Spinal cord (tissue), 10 donors: ENCODE measurements at places on chromosomes 5 and 9. TPM values are rescaled to one million over a fixed set of nuclear protein-coding genes. Genes with fewer than 3 reads are reported as not detected.

GRCh38 chr9:101421653-101422065 lies 13.9 kb downstream of the ALDOB start:
- DNase-seq = no peak

DNA sequence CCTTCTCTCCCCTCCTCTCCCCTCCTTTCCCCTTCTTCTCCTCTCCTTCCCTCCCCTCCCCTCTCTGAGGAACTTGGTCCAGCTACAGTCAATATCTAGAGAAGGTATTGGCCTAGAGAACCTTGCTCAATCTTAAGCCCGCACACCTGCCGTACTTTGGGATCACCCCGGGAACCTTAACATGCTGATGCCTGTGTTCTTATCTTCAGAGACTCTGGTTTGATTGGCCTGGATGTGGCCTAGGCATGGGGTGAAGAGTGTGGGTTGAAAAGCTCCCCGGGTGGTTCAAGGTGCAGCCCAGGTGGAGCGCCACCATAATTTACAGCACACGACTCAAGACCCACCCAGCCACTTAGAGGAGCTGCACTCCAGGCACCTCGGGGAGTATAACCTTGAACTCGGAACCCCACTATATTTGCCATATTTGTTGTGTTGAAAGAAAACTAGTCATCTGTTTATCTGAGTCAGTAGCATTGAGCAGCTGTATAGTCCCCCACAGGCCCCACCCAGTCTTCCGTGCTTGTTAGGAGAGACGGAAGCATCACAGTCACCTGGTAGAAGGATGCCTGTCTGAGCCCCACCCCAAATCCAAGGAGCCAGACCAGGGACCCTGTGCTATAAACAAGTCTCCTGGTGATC lies 14.4 kb upstream of the PHF19 start:
- DNase-seq = no peak

DNA sequence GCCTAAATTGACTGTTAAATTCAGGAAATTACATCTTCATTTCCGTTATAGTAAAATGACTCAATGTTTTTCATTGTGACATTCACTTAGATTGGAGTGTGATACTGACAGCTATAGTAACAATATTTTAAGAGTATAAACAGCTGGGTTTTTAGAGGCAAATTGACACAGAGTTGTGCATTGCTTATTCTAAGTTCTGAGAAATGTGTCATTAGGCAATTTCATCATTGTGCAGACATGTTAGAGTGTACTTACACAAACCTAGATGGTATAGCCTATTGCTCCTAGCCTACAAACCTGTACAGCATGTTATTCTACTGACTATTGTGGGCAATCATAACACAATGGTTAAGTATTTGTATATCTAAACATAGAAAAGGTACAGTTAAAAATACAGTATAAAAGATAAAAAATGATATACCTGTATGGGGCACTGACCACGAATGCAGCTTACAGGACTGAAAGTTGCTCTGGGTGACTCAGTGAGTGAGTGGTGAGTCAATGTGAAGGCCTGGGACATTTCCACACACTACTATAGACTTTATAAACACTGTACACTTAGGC lies 132.7 kb downstream of the PDE4D start:
- no peak for DNase-seq

GRCh38 chr9:131333771-131334628 lies 44.5 kb downstream of the PLPP7 start:
- no peak for DNase-seq

DNA sequence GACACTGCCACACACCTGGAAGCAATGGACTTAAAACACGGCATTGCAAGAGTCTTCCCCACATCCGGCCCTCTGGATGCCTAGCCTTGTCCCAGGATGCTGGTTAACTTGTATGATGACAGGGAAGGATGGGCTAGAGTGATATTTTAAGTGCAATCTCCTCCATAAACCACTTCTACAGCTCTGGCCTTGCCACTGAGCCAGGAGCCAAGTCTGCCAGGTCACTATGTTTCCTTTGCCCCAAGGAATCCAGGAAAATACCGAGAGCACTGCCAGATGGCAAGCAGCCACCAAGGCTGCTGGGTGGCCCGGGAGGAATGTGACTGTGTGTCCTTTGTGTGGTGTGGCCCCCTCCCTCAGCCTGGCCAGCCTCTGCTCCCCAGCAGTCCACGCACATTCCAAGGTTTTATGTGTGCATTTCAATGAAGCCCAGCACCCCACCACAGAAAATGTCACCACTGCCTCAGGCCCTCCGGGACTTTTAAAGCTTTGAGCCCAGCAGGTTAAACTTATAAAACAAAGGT lies 106.0 kb downstream of the FRMD3 start:
- DNase-seq = peak; percentile 28

- DNase-seq = no peak
These were observed 25.5 kb downstream of the CWC27 start for GRCh38 chr5:64794053-64794770.

GRCh38 chr5:111667128-111667736 lies 89.8 kb downstream of the NREP start:
- no peak for DNase-seq

DNA sequence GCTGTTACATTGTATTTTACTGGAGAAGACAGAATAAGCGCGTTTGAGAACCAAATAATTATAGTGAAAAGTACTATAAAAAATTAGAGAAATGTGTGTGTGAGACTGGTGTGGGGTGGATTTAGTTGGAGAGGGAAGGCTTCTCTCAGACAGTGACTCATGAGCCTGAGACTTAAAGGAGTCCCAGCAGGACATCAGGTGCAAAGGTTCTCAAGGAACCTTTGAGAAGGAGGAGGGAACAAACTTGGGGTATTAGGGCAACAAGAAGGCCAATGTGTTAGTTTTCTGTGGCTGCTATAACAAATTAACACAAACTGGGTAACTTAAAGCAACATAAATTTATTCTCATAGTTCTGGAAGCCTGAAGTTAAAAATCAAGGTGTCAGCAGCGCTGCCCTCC lies 4.9 kb downstream of the DDX4 start:
- no peak for DNase-seq

DNA sequence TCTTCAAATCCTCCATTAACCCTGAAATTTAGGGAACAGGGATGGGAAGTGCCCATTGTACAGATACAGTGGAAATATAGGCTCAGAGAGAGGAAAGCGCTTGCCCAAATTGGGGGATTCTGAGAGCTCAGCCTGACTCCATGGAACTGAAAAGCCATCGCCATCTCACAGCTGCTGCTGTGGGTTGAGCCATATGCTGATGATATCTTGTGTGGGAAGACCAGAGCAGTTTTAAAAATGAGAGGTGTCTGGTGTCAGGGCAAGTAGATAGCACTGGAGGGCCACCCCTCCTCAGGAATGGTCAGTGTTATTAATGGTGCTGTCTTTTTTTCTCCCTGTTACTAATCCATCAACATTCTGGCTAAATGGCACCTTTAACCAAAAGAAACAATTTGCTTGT lies 50.9 kb upstream of the C5orf58 start:
- DNase-seq = no peak

DNA sequence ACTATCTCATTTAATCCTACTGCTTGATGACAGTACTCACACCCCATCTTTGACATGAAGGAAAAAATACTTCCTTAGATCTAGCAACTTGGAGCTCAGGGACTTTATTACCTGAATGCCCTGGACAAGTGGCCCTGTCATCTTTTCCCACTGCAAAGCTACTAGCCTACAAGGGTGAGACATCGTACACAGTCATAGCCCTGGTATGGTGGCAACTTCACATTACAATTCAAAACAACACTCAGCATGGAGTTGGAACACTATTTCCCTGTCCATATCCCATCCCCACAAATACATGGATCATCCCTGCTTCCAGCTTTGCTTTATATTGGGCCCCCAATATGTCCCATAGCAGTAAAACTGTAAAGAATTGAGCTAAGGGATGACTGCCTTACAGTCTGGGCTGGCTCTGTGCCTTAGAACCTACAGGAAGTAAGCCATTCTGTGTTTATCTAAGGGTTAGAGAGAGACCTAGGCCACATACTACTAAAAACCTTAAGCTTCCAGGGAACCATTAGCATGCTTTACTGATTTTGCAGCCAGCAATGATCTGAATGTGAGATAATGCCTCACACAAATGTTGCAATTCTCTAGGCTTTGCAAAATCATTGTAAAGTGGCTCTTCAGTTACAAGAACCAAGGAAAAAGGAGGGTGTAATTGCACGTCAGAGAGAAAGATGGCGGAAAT lies 55.9 kb downstream of the OTULIN start:
- no peak for DNase-seq

GRCh38 chr9:105972466-105973204 lies 278.3 kb downstream of the TMEM38B start:
- no peak for DNase-seq

DNA sequence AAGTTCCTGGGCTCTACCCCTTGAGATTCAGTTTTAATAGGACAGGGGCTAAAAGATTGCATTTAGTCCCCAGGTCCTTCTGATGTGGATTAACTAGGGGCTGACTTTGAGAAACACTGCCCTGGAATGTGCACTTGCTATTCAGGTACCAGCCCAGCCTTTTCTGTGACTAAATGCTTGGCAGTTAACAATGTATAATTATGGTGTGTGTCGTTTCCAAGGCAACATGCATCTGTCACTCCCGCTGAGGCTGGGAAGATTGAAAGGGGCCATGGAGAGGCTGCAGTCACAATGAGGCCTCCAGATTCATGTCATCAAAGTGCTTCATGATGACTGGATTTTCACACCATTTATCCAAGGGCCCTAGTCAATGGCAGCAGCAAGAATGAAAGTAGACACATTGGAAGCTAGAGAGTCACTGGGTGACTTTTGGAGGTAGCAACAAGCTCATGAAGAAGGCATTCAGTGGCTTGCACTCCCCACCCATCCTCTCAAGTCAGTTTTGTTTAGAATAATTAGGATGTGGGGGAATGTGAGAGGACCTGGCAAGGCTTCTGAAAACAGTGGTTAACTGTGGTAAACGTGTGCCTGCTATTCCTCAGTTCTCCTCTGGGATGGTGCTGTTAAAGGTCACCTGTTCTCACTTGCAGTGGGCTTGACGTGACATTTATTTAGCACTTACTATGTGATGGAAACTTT lies 28.3 kb downstream of the RAI14 start:
- DNase-seq = peak; percentile 37

DNA sequence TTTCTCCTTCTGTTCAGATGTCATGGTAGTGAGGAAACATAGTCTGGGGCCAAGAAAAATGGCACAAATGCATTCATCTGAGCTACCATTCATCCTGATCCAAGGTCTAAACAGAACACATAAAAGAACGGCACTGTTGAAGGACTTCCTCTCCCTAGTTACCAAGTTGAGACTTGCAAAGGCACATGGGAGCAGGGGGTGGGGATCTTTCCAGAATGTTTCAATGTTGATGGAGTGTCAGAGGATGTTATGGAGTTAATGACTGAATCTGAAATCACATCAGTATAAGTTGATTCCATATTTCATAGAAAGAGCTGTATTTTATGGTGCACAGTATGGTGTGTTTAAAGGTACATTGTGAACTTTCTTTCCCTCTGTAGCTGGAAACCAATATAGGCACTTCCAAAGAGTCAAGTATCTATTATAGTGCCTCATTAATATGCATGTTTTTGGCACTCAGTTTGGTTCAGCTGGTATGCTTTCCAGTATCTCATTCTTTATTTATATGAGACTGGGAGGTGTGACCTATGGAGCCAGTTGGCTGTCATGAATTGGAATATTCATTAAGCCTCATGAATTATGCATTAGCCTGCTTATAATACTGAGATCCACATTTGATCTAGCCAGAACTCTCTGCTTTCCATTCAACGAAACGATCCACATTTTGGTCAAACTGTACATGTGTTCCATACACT lies 603.0 kb downstream of the NR2F1-AS1 start:
- peak; percentile 70 for DNase-seq

DNA sequence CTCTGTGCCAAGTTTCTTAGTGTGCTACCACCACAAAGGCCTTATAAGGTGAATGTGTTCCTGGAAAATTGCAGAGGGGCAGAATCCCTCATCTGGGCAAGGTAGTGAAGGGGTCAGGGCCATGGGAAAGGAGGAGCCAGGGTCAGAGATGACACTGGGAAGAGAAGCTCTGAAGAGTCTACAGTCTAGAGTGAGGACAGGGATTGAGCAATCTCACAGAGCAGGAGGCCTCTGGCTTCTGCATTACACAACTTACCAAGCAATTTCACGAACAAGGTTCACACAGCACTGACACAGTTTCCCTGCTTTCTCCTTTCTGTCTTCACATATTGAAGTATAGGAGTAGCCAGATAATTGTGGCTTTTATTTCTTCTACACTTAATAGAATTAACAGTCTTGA lies 24.5 kb upstream of the IDNK start:
- no peak for DNase-seq

GRCh38 chr9:90547896-90548295 lies 94.7 kb downstream of the DIRAS2 start:
- DNase-seq = no peak

DNA sequence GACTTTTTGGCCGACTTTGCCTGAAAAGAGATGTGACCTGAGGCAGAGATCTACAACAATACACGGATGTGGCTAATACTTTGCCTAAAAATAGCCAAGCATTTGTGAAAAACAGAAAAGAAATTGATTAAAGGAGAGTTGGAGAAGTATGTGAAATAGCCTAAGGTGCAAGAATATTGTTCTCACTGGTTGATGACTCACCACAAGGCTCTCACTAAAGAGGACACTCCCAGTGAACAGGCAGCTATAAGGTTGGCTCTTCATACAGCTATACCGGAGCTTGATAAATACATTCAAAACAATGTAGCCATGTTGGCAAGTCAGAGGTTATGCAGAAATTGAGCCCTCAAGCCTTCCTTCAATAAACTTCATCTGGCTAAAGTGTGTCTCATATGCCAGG lies 317.2 kb upstream of the GRAMD2B start:
- DNase-seq = no peak

DNA sequence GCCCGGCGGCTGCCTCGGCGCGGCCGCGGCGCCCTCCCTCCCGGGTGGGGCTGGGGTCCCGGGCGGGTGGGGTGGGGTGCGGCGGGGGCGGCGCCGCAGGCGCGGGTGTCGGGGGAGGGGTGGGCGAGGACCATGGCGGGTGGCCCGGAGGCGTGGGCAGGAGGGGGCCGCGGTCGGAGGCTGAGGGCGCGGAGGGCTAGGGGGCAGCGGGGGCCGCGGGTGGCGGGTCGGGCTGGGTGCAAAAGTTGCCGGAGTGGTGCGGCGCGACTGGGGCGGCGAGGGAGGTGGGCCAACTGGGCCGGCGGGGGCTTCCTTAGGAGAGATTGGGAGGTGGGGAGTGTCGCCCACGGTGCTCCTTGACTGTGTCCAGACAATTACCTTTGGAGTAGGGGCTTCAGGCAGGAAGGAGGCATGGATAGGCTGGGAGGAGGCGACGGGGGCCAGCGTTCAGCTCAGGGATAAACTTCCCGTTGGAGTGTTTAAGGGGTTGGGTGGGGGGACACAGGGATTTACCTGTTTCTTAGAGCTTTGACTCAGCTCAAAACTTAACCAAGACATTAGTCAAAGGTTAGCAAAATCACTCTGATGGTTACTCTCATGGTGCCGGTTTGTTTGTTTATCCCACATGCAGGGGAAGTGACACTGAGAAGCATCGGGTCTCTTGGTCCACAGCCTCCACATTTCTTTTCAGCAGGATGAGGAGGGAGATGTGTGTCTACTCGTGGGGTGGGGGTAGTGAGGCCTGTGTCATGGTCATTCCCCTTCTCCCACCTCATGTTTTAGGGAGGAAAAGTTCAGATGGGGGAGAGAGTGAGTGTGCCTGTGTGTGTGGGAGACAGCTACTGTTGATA lies 859 bp downstream of the CSNK1G3 start:
- peak; percentile 22 for DNase-seq

The PLEKHG4B gene
- 4.2 TPM for total RNA-seq

The PLPPR1 gene
- total RNA-seq = 35.9 TPM

The LVRN gene
- 0.61 TPM for total RNA-seq

The NXNL2 gene
- total RNA-seq = 1.8 TPM

The LRRC19 gene
- total RNA-seq = not detected
